ENCODE measurements at places on chromosomes 12 and 14.

- no peak for DNase-seq
Measured at GRCh38 chr14:54364555-54365415, 32.0 kb upstream of the CDKN3 start.

GRCh38 chr12:49776413-49776812 lies 35.1 kb downstream of the TMBIM6 start:
- peak; percentile 18 for DNase-seq

DNA sequence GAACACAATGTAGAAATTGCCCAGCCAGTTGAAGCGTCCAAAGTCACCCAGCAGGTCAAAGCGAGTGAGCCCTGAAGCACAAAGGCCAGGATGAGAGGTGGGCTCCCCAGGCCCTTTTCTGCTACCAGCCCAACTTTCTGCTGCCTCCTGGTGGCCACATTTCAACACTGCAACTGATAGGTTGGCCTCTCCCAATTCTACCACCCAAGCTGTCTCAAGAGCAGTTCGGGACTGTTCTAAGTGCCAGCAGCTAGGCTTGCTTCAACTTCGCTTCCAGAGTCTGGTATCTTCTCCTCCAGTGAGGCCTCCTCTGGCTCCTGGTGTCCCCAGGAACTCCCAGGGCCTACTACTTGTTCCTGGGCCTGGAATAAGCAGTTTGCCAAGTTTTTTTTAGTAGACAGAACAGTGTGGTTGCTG lies 3.4 kb upstream of the DHH start:
- DNase-seq: peak; percentile 47

DNA sequence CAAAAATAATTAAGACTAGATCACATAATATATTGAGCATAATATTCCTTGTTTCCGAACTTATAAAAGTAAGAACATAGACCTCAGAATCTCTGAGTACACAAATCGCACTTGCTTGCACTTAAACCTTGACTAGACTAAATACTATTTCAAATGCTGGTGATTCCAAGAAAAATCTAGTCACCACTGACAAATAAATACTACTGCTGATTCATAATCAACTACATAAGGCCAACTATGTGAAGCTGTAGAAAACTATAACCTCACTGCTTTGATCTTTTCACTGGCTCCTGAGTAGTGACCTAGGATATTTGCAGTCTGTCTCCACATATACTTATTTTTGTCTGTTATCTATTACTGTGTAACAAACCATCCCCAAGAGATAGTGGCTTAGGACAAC lies 245.4 kb downstream of the DIO2 start:
- DNase-seq: no peak

GRCh38 chr12:85279449-85280164 lies 413 bp upstream of the ALX1 start:
- DNase-seq: no peak
